ENCODE measurements at places on chromosomes 12 and 14.

DNA sequence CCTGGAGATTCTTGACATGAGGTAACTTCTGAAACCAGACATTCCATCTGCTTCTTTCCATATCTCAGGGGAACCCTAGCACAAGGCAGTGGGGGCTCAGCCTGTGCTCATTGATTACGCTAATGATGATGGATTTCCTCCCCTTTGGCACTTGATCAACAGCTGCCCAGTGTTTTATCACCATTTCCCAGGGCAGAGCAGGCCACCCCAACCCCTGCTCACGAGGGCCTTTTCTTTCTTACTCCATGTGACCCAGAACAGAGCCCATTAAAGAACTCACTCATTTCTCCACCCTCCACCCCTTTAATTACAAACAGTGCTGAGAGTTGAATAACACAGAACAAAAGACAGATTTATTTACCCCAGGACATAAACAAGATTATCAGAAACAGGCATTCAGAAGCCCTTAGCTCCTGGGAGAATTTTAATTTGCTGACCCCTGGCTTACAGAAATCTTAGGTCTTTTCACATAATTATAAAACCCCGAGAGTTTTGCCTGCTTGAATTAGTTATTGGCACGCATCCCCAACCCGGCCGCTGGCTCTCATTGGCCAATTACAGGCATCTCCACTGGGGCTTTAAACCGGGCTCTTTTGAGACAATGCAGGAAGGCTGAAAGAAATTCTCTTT lies 32.0 kb upstream of the CCDC60 start:
- no peak for DNase-seq

DNA sequence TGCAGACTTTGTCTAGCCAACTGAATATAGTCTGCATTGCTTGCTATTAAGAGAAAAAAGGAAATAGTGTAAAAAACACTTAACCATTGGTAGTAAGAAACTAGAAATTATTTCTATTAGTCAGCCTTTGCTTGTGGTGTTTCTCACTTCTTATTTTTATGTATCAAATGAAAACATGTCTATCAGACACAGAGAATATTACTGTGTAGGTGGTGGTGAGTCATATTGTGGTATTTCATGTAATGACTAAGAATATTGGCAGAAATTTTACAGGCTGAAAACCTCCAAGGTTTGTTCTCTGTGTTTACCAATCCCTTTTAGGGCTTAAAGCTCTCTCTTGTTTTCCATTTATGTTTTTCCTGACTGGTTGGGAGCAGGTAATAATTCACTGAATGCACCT lies 87.2 kb downstream of the DAAM1 start:
- DNase-seq = no peak

- DNase-seq = no peak
Measured at GRCh38 chr12:114399664-114400211, 6.2 kb downstream of the TBX5 start.

- DNase-seq = peak; percentile 12
Measured at GRCh38 chr14:94175011-94175745, 1.1 kb downstream of the PPP4R4 start.

DNA sequence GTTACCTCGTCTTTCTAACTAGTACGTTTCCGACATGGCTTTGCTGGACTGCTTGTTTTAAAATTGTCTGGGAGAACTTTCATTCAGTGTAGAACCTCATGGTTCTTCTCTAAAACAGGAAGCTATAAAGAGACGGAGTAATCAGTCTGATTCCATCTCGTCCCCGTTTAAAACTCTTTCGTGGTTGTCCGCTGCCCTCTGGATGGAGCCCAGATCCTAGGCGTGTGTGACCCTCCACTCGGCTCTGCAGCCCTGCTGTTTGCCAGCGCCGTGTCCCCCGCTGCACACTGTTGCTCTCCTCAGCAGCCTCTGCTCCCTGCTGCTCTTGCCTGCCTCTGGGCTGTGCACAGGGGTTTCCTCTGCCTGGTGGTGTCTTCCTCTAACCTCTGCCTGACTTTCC lies 50.2 kb downstream of the SLC8B1 start:
- DNase-seq = no peak

Measured in CD4-positive, alpha-beta T cell treated with Interleukin-17A for 1 hour (primary cell).